ENCODE measurements at places on chromosomes 2 and 18.

GRCh38 chr2:240211096-240211495, 70.6 kb upstream of the OTOS start:
- DNase-seq = no peak

- DNase-seq = no peak
These were observed 1.5 kb downstream of the SOWAHC start for GRCh38 chr2:109615637-109616144.

- no peak for DNase-seq
These were observed 728.7 kb upstream of the ID2 start for GRCh38 chr2:7953195-7953594.

DNA sequence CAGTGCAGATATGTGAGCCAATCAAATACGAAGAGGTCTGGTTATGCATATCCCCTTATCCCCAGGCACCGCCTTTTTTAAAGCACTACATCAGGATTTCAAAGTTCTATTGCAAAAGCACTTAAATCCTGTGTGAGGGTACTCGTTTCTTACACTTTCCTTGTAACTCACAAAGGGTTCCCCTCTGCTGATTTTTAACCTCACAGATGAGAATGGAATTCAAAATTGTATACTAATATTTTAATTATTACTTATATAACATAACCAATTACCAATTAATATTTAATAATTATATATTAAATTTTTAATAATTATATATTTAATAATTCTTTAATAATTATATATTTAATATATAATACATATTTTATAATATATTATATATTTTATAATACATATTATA, 126.2 kb upstream of the MAPRE2 start:
- DNase-seq = no peak

DNA sequence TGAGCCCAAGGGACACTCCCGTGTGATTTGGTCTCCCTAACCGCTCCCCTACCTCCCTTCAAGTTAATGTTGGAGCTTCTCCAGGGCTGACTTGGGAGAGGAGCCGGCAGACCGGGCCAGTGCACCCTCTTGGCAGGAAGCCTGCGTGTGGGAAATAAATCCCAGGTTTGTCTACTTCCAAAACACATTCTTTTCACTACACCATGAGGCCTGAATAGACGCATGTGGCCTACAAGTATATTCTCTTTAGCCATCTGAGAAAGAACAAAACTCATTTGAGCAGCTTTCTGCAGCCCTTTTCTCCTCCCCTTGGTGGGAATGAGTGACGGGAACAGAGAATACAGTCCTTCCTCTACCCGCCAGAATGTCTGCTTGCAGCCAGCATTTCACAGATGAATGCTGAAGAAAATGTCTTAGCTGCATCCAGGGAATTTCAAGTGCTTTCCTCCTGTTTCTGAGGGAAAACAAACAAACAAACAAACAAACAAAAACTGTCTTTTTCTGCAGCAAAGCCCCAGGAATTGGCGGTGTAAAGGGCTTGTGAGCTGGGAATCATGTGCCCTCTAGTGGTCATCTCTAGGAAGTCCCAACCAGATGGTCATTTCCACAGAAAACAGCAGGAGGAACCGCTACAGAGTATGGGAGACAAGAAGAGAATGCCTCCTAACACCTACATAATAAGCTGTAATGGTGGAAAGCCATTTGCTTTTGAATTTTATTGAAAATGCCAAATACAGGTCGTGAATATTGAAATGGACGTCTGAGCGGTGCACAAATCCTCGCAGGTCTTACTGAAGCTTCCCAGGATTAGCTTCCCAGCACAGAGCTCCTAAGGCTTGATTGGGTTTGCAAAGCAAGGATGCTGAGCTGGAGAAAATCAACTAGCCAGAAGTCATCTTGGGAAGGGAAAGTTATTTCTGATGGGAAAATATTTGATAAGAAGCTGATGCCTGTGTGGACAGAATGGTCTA, 41.2 kb upstream of the DAPL1 start:
- peak; percentile 14 for DNase-seq

- no peak for DNase-seq
These were observed 8.4 kb downstream of the HOXD3 start for GRCh38 chr2:176165370-176166050.

- DNase-seq = no peak
These were observed 813.0 kb downstream of the MBD2 start for GRCh38 chr18:53411511-53411910.

DNA sequence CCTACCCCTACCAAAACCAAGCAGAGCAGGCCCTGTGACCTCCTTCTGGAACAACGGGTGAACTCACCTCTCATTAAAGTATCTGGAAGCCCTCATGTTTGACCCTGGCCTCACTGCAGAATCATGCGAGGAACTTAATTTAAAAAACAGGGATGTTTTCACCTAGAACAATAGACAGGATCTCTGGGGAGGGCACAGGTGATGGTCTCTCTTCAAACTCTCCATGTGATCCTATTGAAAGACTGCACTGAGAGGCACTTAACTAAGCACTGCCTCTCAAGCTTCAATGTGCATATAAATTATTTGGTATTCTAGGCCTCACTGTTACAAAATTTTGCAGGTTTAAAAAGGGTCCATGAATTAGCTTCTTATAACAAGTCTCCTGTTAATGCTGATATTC, 7.5 kb downstream of the ZNF519 start:
- DNase-seq = no peak

DNA sequence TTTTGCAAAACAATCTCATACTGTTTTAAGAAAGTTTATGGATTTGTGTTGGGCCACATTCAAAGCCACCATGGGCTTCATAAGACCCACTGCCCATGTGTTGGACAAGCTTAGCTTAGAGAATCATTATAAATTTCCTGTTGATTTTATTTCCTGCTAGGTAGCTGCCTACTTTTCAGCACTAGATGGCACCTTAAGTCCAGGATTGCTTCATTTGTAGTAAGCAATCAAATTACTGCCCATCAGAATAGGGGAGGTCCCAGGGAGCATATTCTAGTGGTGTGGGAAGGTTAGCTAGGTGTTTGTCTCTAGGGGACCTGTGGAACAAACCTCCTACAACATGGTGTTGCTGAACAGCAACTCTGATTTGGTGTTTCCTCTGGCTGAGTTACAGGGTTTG, 11.0 kb upstream of the DCDC2C start:
- DNase-seq = no peak

DNA sequence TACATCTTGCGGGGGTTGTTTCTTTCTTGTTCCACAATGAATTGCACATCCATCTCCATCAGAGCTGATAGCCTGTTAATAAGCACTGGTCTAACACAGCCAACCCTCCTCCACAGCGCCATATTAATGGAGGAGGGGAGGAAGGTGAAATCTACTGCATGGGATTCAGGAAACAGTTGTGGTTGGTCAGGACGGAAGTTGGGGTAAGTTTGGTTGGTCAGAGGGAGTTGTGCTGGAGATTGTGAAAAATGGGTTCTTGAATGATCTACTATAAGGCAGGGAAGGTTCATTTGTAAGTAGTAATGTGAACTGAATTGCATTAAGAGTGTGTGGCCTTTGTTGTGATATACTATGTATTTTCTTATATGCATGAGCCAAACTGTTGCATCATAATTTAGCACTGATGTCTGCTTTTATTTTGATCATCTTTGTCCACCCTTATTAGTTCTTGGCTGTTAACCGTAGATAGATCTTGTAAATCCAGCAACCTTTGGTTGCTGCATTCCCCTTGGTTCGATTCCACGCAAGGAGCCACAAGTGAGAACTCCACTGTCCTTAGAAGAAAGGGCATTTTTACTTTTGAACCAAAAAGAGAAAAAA, 150.6 kb upstream of the MAPRE2 start:
- no peak for DNase-seq

GRCh38 chr2:234565201-234565600, 68.3 kb upstream of the ARL4C start:
- no peak for DNase-seq

GRCh38 chr2:47033102-47033880, 117.7 kb upstream of the MCFD2 start:
- no peak for DNase-seq

GRCh38 chr2:64203858-64204632, 59.8 kb upstream of the PELI1 start:
- no peak for DNase-seq

DNA sequence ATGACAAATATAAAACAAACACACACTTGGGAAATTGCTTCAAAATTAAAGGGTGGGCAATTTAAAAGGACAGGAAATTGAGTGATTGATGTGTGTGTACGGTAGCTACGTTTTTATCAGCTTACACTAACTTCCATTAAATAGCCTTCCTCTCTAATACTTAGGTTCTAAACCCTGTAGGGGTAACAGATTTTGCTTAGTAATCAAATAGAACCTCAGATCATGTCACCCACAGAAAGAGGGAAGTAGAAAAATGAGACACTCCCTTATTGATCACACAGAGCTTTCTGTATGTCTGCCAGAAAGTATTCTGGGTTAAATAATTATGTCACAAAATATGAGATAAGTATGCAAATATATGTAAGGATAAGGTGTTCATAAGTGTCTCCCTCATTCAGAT, 93.3 kb downstream of the ICA1L start:
- DNase-seq = no peak

DNA sequence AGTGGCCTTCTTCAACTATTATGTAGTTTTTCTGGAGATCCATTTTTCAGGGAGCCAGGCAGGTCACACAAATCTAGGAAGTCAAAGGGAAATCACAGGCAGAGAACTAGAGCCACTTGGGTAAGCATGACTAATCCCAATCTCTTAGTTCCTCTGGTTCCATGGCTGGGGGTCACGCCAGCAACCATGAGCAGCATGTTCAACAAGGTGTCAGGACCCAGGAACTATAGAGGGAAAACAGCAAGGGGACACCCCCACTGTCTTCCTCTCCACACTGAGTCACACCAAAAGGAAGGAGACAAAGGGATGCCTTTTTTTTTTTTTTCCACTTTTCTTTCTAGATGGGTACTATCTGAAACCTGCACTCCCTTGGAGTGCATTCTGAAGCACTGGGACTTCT, 250.9 kb downstream of the OTX1 start:
- DNase-seq = no peak

DNA sequence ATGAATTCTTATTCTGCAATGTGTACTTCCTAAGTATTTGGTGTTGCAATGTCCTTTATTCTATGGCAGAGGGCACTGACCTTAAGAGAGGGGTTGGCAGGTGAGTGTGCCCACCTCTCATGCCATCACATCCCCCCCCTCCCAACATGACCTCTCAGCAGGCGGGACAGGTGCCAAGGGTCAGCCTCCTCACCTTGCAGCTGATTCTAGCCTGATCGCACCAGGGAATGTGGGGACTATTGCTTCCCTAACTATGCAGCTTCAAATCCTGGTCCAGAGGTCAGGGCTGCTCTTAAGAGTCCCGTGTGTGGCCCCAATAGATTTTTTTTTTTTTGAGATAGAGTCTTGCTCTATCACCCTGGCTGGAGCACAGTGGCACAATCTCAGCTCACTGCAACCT, 9.5 kb downstream of the HJURP start:
- no peak for DNase-seq

GRCh38 chr2:38522754-38523349, 79.9 kb downstream of the HNRNPLL start:
- DNase-seq = no peak

GRCh38 chr2:132725748-132726147, 55.7 kb upstream of the LYPD1 start:
- DNase-seq = no peak

GRCh38 chr2:200380833-200381542, 74.5 kb downstream of the SPATS2L start:
- no peak for DNase-seq

DNA sequence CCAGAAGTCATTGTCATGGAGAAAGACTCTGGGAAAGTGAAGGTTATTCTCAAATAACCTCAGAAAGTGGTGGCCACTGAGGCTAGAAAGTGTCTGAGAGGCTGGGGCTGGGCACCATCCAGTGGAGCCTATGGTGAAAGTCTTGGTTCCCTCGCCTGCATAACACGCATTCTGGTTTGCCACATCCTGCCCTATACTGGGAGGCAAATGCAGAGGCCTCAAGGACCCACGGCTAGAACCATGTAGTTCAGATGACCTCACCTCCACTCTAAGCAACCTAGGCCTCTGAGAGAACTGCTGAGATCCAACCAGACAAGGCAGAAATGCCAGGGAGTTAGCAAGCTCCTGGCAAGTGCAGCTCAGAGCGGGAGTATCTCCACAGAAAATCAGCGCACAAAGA, 5.1 kb downstream of the ITGB6 start:
- no peak for DNase-seq

GRCh38 chr2:3151153-3151918, 226.3 kb downstream of the EIPR1 start:
- no peak for DNase-seq

DNA sequence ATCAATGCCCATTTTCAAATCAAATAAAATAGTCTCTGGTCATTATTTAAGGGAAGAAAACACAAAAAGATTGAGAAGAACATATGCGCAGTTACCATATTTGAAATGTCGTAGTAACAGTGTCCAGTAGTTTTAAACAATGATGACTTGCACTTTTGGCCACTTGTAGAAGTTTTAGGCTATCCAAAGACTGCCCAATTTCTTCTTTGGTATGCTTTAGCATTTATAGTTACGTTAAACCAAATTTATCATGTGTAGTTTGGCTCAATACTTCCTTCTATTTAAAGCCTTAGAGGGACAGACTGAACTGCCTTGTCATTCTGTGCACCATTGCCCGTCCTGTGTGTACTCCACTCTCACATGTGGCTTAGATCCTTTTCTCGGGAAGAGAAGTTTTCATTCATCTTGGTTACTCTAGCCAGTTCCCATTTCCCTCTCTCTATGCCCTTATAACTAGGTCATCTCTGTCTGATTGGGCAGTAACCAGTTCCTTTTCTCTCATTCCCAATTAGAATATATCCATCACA, 84.8 kb upstream of the TTN start:
- DNase-seq = no peak

DNA sequence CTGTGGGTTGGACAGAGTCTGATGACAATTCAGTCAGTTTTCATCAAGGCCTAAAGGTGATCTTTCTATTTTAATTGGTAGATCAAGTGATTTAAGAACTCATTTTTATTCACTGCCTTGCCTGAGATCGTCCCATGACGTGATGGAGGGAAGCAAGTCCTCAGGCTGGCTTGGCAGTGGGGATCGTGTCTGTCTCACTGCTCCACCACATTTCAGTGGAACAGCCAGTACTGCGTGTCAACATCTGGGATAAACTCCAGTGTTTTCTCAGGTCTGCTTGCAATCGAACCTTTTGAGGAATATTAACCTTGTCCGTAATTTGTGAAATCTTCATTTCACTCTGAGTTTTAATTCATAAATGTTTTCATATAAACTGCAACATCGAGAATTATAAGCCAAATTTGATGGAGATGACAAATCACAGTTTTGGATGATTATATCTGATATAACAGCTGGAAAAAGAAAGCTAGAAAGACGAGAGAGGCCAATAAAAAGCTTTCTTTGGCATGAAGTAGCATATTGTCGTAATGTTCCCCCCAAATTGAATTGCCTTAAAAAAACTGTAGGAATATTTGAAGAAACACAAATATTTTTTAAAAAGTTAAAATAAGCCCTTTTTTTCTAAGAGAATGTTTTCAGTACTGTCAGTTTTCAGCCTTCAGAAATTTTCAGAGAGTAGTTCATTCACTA, 414.7 kb upstream of the SPRED2 start:
- DNase-seq = no peak

GRCh38 chr2:178804791-178805190, 2.4 kb downstream of the TTN start:
- no peak for DNase-seq

GRCh38 chr2:49914281-49914680, 760.0 kb upstream of the FSHR start:
- DNase-seq = peak; percentile 19

- no peak for DNase-seq
These were observed at the start of gene UGT1A6 for GRCh38 chr2:233692648-233693047. Gene UGT1A6 (plus strand): TSS chr2:233692890. CDS start chr2:233693005, 115 bp downstream.
